ENCODE measurements at places on chromosomes 11 and 22.

- DNase-seq: peak; percentile 40
Observed at GRCh38 chr11:68010090-68011041, at the start of gene ALDH3B1. TSS of gene ALDH3B1 (plus strand) at chr11:68010327. CDS start at chr11:68015298, 4,971 bp downstream.

- DNase-seq: no peak
Observed at GRCh38 chr11:130344841-130345240, 30.1 kb upstream of the ZBTB44 start.

DNA sequence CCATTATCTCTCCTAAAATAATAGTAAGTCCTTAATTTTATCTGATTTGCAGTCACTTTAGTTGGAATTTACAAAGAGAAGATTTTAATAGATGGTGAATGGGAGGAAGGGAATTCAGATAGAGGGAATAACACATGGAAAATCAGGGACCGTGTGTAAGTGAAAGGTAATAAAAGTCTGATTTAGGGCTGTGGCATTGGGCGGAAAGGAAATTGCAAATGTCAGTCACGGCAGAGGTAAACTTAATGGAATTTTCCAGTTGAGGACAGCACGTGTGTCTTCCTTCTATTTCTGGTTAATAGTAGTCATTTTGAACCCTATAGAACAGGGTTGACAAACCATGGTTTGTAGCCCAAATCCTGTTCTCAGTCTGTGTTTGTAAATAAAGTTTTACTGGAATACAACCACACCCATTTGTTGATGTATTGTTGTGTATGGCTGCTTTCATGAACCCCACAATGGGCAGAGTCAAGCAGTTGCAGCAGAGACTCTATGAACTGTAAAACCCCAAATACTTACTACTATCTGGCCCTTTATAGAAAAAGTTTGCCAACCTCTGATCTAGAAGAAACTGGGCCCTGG lies 34.1 kb downstream of the PACS1 start:
- no peak for DNase-seq

- DNase-seq: no peak
Observed at GRCh38 chr11:8597182-8597581, 3.2 kb upstream of the STK33 start.

- no peak for DNase-seq
Observed at GRCh38 chr11:129374993-129375750, 476 bp upstream of the BARX2 start.

DNA sequence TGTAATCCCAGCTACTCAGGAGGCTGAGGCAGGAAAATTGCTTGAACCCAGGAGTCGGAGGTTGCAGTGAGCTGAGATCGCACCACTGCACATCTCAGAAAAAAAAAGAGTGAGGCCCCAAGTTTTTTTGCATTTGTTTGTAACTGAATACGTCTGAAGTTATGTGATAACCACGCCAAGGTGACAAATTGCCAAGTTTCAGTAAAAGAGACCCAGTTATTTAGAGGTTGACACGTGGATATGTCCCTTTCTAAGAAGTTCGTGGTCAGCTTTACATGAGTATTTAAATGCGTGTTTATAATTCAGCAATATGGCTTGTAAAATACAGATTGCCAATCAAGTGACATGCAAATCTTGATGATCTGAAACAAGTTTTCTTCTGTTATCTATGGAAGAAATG lies 8.0 kb downstream of the PPARA start:
- DNase-seq: no peak

- DNase-seq: no peak
Observed at GRCh38 chr11:95674657-95675358, 114.8 kb downstream of the FAM76B start.

GRCh38 chr11:125494561-125494960 lies 1.5 kb downstream of the FEZ1 start:
- no peak for DNase-seq

DNA sequence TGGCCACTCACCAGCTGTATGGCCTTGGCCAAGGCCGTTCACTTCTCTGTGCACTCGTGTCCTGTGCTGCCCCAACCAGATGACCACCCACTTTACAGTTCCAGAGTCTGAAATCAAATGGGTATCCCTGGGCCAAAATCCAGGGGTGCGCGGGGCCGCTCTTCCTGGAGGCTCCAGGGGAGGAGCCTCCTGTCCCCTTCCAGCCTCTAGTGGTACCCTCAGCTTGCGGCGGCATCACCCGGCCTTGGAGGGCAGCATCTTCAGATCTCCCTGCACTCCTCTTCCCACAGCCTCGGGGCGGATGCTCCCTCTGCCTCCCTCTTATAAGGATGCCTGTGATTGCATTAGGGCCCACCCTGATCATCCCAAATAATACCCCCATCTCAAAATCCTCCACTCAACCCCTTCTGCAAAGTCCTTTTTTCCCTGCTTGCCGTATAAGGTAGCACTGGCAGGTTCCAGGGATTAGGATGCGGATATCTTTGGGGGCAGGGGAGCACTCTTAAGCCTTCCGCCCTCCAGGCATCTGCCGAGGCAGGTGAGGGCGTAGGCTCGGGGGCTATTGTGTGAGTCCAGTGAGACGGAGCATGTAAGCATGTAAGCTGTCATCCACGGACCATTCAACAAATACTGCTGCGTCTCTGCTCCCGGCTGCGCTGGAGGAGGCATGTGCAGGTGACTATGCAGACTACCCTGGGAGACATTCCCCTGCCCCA lies 24.4 kb upstream of the SHISAL1 start:
- peak; percentile 51 for DNase-seq

GRCh38 chr22:25390297-25391240 lies 171.1 kb downstream of the CRYBB2 start:
- DNase-seq: no peak

GRCh38 chr11:132245403-132246385 lies 875.3 kb downstream of the NTM start:
- no peak for DNase-seq

- DNase-seq: no peak
Observed at GRCh38 chr11:84465040-84465439, 1162.1 kb downstream of the DLG2 start.

GRCh38 chr11:5593146-5593545 lies 3.3 kb upstream of the TRIM6 start:
- no peak for DNase-seq

- DNase-seq: peak; percentile 83
Observed at GRCh38 chr11:72631806-72632731, 42.2 kb downstream of the PDE2A start.

DNA sequence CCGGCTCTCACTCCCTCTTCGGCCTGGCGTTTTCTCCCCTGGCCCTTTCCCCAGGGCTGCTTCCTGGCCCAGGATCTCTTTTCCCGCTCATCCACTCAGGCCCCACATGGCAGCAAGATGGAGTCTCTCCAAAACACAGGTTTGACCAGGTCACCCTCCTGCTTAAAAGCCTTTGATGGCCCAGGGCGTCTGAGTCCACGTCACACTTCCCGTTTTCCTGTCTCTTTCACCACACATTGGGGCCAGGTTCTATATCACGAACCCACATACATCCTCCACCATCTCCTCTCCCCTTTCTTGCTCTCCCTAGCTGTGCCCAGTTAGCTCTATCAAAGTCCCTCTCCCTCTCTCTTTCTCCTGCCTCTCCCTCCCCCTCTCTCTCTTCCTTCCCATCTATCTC lies 7.8 kb upstream of the LRRC32 start:
- DNase-seq: no peak

DNA sequence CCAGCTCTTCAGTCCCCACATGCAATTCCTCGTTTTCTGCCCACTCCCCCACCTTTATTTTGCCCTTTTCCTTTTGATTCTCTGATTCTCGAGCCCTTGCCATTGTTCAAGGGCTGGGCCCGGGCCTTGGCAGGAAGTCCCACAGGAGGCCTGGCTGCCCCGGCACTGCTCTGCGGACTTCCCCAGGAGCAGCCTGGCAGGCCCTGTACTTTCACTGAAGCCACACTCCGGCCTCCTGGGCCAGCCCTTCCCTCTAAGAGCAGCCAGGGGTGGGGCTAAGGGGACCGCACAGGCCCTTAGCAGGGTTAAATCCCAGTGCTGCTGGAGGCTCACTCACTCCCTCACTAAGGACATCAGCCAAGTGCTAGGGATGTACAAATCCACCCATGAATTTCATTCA lies 4.1 kb downstream of the LRRC32 start:
- DNase-seq: peak; percentile 59

DNA sequence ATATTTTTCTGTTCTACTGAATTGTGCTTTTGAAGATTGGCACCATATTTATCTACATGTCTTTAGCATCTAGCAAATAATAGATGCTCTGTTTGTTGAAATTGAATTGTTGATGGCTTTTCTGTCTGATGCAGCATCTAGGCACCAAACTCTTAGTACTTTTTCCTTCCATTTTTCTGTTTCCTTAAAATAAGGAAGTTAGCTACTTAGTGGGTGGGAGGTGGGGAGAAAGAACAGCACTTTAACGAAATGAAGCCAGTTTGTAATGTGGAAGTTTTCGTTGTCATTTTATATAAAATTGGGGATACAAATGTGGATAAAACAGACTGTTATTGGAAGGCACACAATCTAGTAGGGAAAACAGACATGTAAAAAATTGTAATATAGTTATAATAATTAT lies 76.6 kb downstream of the HIPK3 start:
- no peak for DNase-seq

DNA sequence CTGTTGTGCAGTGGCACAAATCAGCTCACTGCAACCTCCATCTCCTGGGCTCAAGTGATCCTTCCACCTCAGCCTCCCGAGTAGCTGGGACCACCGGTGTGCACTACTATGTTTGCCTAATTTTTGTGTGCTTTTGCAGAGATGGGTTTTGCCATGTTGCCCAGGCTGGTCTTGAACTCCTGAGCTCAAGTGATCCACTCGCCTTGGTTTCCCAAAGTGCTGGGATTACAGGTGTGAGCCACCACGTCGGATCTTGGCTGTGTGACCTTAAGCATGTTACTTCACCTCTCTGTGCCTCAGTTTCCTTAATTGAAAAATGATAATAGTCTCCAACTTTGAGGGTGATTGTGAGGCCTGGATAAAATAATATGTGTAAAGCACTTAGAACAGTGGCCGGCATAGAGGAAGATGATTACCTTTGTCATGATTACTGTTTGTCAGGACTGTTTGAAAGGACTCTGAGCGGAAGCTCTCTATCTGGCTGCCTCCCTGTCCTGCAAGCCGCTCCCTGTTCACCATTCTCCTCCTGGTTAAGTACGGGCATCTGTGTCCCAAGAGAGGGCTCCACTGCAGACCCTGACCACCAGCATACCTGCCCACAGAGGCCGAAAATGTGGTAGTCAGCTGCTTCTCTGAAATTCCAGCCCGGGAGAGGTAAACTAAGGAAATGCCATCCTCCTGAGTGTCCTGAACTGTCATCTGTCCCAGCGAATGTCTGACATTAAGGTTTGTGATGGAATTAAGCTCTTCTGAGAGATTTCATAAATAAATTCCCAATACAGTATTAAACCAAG lies 73.6 kb downstream of the MICAL2 start:
- no peak for DNase-seq

DNA sequence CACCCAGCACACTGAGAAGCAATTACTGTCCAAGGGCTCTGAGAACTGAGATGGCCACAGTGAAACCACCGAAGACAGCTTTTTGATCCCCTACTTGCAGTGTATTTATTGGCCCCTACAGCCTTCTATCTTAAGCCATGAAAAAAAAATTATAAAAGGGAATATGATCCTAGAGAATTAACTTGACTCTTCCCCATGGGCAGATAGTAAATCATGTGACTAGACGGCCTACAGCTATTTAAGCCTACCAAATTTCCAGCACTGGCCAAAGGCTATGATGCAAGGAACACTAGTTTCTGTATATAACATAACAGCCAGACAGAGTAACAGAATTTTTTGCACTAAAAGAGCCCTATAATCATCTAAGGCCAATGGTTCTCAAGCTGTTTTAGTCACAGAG lies 53.8 kb downstream of the KCNA4 start:
- no peak for DNase-seq

All from WERI-Rb-1 (cell line).